Kidney (tissue), 22 donors: ENCODE measurements at places on chromosomes 7 and 10. TPM values are rescaled to one million over a fixed set of nuclear protein-coding genes. Genes with fewer than 3 reads are reported as not detected.

DNA sequence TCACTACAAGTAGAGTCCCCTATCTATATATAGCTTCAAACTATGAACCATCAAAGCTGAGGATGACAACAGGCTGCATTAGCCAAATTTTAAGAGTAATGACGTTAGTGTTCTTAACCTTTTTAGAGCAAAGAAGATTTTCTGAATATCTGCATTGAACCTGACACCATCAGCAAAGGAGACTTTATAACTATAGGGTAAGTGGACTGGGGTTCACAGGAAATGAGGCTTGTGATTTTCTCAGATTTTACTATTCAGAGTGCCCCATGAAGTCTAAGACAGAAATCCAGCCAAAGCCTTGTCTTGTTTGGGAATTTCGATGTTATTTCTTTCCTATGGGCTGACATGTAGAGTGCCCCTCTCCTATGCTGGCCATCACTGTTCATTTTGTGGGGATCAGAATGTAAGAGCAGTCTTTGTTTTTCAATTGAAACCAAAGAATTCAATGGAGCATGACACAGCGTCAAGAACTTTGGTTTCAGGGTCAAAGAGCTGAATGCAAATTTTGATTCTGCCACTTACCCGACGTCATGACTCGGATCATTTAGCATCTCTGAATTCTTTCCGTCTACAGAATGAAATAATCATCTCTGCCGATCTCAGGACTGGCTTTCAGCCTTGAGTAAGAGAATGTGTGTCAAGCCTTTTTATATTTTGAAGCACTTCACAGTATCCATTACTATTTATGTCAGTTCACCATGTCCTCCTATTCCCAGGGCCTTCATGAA lies 52.7 kb downstream of the DENND11 start:
- DNase-seq, result no peak

- DNase-seq, result no peak
Observed at GRCh38 chr7:79897166-79897565, 237.5 kb upstream of the GNAI1 start.

H2BK1 gene
- polyA plus RNA-seq, result not detected

DNA sequence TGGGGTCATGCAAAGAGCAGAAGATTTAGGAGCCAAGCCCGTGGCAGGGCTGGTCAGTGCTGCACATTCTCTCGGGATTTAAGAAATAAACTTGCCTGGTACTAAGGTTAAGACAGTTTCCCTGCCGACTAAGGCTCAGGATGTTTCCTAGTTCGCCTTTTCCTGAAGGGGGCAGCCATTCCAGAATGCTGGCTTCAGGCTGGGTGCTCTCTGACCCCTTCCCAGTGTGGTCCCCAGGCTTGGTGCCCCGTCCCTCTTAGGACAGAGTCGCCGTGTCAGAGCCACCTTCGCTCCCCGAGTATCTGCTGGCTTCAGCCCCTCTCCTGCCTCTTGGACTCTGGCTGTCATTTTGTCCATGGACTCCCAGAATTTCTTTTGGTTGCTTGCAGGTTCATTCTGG lies 117.2 kb downstream of the ELFN1 start:
- DNase-seq, result peak; percentile 12

DNA sequence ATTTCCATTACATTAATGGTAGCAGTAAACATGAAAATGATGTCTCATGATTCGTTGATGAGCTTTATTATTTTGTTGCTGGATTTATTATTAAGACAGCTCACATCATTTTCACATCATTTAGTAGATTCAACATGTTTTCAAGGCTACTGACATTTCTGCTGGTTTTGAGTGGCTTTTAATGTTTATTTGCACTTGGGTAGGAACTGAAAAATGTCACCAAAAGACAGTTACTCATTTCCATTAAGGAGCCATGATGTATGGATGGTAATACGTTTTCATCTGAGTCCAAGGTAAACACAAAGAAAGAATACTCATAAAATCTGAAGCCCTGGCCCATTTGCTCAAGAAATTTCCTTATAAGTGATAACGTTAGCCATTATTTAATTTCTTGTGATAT lies 14.8 kb downstream of the PDK4 start:
- no peak for DNase-seq

DNA sequence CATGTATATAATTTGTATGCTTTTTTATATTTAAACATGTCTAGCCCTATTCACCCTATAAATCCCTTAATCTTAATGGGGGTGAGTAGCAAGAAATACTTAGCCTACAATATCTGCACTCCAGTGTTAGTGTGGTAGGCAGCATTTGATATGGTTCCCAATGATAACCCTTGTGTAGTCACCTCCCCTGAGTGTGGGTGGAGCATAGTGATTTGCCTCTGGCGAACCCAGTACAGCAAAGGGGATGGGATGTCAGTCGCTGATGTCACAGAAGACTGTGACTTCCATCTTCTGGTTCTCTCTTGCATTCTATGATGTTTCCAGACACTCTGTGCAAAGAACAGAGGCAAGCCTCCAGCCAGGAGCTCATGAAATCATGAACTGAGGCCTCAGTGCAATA lies 211.2 kb downstream of the CRPPA start:
- DNase-seq, result no peak

- peak; percentile 32 for DNase-seq
Observed at GRCh38 chr10:124255556-124255955, 162.2 kb upstream of the CHST15 start.

- peak; percentile 54 for DNase-seq
Observed at GRCh38 chr10:92419740-92420545, 129.0 kb downstream of the MARCHF5 start.

ADAM12 gene
- polyA plus RNA-seq, result 0.26 TPM

ACTL6B gene
- not detected for polyA plus RNA-seq

GRCh38 chr10:131580674-131581073 lies 269.2 kb upstream of the TCERG1L start:
- DNase-seq, result no peak

GRCh38 chr10:129773359-129773990 lies 190.6 kb downstream of the EBF3 start:
- DNase-seq, result peak; percentile 46

ANTXRL gene
- polyA plus RNA-seq, result not detected

GRCh38 chr10:68572151-68572550 lies 12.0 kb downstream of the TET1 start:
- no peak for DNase-seq

DNA sequence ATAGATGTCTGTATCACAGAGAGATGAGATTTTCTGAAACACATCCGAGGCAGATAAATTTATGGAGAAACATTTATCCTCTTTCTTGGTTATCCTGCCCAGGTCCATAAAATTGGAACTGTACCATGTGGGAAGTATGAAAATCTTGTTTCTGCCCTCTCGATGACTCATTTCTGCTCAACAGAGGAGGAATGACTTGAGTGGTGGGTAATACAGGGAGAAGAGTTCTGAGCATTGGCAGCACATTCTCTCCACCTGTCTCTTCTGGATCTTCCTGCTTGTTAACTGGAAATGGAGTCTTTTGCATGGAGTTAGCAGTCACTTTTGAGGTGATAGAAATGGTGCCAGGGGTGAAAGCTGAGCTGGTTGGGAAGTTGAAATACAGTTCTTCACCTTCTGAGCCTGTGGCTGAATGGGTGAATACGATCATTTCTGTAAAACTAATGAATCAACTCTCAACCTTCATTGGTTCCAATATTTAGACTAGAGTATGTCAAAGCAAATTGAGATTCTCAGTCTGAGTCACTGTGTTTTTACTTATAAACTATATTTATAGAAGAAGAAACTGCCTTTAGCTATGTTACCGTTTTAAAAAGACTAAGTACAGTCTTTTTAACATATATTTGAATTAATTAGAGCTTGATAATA lies 945.5 kb downstream of the SORCS3 start:
- no peak for DNase-seq

- no peak for DNase-seq
Observed at GRCh38 chr7:46034056-46034768, 113.1 kb upstream of the IGFBP3 start.

DNA sequence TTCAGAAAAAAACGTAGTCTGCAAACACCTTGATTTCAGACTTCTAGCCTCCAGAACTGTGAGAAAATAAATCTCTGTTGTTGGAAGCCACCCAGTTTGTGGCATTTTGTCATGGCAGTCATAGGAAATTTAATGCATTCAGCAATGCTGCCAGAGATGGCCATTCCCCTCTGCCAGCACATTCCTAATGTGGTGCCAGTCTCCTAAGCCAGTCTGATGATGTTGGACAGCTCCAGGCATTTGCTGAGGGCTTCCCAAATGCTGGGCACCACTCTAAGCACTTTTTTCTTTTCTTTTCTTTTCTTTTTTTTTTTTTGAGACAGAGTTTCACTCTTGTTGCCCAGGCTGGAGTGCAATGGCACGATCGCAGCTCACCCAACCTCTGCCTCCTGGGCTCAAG lies 666.7 kb upstream of the C7orf33 start:
- DNase-seq, result no peak
